ENCODE measurements at places on chromosomes 2 and 18.

DNA sequence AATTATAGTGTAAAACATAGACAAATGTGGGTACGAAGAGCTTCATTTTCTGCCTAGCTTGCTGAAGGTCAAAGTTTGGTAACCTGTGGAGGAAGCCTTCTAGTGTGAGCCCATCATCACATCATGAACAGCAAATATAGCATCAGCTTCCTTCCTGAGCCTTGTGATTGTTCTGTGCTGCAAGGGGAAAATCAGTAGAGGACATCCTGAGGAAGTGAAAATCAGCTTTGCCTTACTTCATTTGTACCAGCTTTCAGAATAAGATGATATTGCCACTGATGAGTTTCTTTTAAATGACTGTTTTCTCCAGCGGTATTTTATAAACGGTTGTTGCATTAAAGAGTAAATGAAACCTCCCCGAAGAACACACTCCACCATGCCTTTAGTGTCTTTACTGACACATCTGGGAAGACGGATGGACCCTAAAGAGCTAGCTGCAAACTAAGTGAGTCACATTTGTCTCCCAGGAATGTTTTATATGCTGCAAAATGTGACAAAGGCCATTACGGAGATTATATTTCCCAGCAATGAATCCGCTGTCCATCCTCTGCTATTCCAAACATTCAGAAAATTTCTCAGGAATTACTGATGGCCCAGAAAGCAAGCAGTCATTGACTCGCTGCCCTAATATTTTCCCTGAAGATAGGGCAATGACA, 1272.8 kb downstream of the SUCLG1 start:
- DNase-seq: no peak

DNA sequence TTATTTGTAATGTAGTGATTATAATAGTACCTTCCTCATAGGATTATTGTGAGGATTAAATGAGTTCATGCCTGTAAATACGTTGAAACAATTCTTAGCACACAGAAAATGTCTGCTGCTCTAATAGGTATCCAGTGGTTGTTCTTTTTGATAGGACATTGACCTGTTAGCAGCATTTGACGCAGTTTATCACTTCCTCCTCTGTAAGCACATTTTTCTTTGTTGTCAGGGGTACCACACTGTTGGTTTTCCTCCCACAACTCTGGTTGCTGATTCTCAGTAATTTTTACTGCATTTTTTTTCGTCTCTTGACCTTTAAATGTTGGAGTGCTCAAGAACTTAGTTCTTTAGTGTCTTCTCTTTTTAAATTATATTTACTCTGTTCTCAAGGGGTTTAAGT, 15.4 kb downstream of the PPM1B start:
- no peak for DNase-seq

- no peak for DNase-seq
Measured at GRCh38 chr2:6941299-6942046, 24.3 kb downstream of the RNF144A start.

GRCh38 chr2:1593371-1594122, 150.8 kb downstream of the PXDN start:
- no peak for DNase-seq

DNA sequence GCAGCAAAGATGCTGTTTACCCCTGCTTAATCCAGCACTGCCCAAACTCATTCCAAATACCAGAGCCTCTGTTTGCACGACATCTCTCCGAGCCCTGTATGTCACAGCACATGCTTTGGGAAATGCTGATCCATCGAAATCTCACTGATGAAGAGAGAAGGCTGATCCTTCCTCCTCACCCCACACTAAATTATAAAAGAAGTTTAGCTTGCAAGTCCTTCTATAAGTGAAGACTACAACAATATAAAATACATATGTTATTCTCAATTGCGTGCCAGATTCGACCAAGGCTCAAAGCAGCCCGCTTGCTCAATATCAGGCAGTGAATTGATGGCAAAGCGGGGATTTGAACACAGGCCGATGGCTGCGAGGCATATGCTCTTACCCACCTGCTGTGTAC, 30.7 kb upstream of the SLC35F6 start:
- DNase-seq: no peak

- DNase-seq: no peak
Measured at GRCh38 chr2:19806131-19806530, 95.7 kb downstream of the TTC32 start.

DNA sequence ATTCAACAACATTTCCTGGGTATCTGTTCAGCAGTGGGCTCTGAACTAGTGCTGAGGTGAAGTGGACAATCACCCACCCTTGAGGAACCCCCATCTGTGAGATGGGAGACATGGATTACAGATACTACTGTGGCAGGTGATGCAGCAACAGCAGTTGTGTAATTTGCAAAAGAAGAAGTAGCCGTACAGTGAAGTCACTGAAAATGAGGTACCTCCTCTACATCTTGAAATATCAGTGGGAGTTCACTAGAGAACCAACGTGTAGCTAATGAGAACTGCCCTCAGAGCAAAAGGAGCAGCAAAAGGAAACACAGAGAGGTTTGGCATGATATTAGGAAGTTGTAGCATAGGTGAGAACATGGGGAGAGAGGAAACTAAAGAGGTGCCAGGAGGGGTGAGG, 41.3 kb downstream of the VSNL1 start:
- DNase-seq: no peak

GRCh38 chr2:67065046-67065445, 332.1 kb upstream of the ETAA1 start:
- no peak for DNase-seq

GRCh38 chr2:60536746-60537145, 16.7 kb downstream of the BCL11A start:
- no peak for DNase-seq

DNA sequence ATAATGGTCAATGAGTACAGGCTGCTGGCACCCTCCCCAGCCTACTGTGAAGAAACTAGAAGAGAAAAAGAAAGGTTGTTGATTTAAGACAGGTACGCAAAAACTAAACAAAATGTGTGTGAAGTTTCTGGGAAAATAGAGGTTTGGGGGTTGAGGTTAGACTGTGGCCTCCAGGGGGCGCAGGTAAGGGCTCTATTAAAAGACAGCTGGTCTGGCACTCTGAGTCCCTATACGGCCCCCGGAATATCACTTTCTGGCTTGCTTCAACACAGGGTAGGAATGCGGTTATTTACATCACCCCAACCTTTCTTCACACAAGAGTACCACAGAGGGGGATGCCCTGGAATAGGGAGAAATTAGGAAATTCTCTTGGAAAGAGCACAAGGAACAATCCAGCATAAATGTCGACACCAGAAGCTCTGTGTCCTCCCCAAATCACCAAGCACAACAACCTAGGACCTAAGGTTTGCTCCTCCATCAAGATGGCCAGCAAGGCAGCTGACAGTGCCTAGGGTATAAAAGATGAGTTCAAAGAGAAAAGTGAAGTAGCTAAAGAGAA, 480.8 kb upstream of the KLHL29 start:
- no peak for DNase-seq

- DNase-seq: no peak
Measured at GRCh38 chr18:39638224-39638623, 2072.6 kb upstream of the CELF4 start.

- DNase-seq: no peak
Measured at GRCh38 chr2:109155553-109156451, 26.8 kb downstream of the SH3RF3 start.

GRCh38 chr2:176443946-176444345, 174.7 kb downstream of the MTX2 start:
- no peak for DNase-seq

DNA sequence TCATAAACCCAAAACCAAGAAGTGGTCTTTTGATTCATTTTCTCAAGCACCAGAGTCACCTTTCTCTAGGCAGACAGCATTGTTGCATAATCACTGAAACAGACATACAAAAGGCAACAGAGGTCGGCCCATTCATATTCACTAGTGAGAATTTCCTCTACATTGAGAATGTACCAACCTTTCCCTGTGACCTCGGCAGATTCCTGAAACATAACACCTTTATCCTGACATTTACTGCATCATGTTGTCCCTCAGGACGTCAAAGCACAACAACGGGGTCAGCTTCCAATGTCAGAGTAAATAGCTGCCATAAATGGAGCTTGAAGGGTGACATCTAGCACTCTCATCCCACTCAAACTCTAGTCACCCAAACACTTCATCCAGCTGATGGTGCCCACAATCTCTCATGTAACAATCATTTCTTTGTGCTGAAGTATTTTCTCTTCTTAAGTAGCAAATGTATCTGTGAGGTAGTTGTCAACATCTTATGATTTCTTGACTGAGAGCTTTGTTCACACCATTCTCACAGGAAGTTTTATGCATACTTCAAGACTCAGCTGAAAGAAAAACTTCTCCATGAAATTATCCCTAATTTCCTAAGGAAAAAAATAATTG, 802.6 kb upstream of the CHAC2 start:
- no peak for DNase-seq

- no peak for DNase-seq
Measured at GRCh38 chr2:109481196-109481555, 132.6 kb downstream of the SEPTIN10 start.

GRCh38 chr18:54102123-54102522, 122.3 kb downstream of the MBD2 start:
- no peak for DNase-seq

DNA sequence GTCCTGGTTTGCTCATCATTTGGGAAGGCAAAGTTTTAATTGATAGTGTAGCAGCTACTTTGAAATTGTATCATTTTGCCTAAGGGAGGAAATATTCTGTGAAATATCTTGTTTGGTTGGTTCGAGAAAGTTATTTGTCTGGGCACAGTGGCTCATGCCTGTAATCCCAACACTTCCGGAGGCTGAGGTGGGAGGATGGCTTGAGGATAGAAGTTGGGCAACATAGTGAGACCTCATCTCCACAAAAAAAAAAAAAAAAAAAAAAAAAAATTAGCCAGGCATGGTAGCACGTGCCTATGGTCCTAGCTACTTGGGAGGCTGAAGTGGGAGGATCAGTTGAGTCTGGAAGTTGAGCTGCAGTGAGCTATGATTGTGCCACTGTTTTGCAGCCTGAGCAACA, 3.1 kb upstream of the ADGRF3 start:
- no peak for DNase-seq

GRCh38 chr2:30145826-30146336, 926 bp upstream of the YPEL5 start:
- no peak for DNase-seq

DNA sequence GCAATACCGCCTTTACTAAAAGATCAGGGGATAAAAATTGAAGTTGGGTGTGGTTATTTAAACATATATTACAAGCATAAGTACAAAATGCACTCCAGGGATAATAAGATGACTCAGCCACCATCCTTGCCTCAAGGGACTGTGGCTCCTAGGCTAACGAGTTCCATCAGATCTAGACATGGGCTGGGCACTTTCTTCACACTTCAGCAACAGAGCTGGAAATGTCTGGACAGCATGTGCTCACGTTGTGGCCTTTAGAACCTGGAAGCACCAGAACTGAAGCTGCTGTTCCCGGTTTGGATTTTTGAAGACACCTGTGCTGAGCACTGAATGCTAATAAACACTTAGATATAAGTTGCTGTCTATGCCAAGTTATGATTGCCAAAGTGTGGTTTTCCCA, 384.2 kb upstream of the SALL3 start:
- no peak for DNase-seq

DNA sequence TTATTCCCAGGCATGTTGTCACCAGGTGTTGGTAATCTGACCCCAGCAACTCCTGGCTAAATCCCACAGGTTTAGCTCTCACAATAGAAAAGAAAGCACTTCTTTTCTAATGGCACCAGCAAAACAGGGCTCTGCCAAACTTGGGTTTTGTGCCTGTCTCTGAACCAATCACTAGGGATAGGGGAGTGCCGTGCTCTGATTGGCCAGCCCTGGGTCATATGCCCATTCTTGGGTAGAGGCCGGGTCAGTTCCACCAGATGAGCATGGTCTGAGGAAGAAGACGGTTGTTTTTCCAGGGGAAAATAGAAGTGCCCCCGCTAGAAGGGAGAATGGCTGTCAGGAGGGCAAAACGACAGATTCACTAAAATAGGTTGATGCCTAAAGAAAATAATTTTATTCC, 14.7 kb downstream of the CDK15 start:
- no peak for DNase-seq

- no peak for DNase-seq
Measured at GRCh38 chr2:176997074-176997791, 215.4 kb upstream of the HNRNPA3 start.

GRCh38 chr18:2486426-2486825, 84.9 kb downstream of the METTL4 start:
- DNase-seq: no peak

DNA sequence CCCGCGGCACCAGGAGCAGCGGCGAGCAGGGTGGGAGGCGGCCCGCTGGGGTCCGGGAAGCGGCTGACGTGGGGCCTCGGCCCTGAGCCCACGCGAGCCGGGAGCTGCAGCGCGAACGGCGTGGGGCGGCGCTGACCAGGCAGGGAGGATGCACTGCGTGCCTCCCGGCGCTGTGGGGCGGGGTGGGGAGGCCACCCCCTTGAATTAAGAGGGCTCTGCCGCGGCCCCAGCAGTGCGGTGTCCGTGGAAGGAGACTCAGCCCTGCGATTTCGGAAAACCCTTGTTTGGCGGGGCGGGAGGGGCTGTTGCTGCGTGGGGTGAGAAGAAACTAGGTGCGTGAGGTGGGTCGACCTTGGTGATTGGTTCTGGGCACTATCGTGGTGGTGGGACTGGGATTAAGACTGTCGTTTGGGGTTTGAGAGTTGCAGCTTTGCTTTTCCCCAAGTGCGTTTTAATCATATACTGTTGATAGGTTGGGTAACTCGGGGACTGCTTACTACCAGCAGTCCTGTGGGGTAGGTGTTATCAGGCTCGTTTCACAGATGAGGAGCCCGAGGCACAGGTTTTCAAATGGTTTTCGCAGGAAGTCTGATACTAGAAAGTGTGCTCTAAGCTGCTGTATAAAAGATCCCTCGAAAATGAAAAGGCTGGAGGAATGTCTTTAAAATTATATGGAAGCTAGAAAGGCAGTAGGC, 722 bp downstream of the ACSL3 start:
- peak; percentile 10 for DNase-seq

DNA sequence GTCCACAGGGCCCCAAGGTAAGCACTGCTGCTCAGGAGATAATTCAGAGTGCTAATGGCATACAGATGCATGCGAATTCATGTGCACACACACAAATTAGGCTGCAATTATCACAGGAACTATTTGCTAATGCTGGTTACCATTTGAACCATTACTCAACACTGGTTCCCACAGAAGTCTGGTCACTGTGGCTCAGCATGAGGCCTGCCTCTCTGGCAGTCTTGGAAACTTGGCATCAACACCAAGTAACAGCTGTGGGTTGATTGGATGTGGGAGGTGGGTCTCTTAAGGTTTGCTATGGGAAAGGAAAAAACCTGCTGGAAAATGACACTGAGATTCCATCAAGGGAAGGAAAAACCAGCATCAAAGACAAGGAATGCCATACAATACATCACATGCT, 105.0 kb downstream of the CELF4 start:
- no peak for DNase-seq

GRCh38 chr2:102558463-102558862, 60.9 kb upstream of the SLC9A2 start:
- DNase-seq: no peak

- no peak for DNase-seq
Measured at GRCh38 chr2:69003731-69004130, 9.2 kb upstream of the ANTXR1 start.

GRCh38 chr18:44680273-44681075, at the start of gene SETBP1:
Gene SETBP1, plus strand, starts transcription at chr18:44680888. Its CDS starts 20,459 bp downstream, at chr18:44701347.
- no peak for DNase-seq

Data from activated T-cell treated with anti-CD3 and anti-CD28 coated beads for 1 hour (primary cell).